ENCODE measurements at places on chromosomes 7 and 10. TPM values are rescaled to one million over a fixed set of nuclear protein-coding genes. Genes with fewer than 3 reads are reported as not detected.

RBP3 gene
- polyA plus RNA-seq = 0.03 TPM

SPDYE9 gene
- polyA plus RNA-seq = 0.30 TPM

- H3K36me3 ChIP-seq = peaks cover 10% of the 10 kb centered on the region
- no peak overlapping the region for H3K27ac ChIP-seq
- no peaks in the 10 kb centered on the region for H3K4me1 ChIP-seq
These were observed 28.9 kb downstream of the RAB11FIP2 start for GRCh38 chr10:118017850-118018249.

AKR1C3 gene
- 10.9 TPM for polyA plus RNA-seq

VAX1 gene
- polyA plus RNA-seq = not detected

PIP gene
- polyA plus RNA-seq = not detected

DNA sequence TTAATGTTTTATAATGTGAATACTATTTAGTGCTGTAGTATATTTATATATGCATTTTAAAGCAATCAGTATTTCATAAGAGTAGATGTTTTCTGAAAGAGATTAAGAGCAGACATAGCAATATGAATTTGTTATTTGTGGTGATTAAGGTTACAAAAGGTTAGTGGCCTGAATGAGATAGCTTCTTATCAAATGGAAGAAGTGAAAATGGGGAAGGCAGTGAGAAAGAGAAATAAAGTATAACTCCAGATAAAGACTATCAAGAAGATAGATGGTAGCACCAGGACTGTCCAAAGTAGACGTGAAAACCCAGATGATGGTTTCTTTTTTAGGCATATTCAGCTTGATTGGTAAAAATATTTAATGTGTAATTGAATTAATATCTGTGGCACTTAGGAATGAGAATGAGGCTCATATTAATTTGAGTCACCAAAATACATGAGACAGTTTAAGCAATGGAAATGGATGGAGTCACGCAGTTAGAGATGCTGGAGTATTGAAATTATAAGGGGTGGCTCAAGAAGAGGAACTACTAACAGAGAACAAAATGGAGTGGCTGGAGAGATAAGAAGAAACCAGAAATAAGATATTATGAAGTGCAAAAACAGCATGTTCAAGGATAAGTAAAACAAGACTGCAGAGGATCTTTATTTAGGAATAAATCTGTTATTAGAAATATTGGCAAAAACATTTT, 288.0 kb upstream of the SEMA3C start:
- no peaks in the 10 kb centered on the region for H3K36me3 ChIP-seq
- no peak overlapping the region for H3K4me3 ChIP-seq
- no peak for DNase-seq

- H3K36me3 ChIP-seq = peaks cover 18% of the 10 kb centered on the region
- no peak for DNase-seq
These were observed 8.8 kb downstream of the PPIF start for GRCh38 chr10:79356104-79356503.

GRCh38 chr10:22322641-22323160, 1.8 kb downstream of the BMI1 start:
- DNase-seq = no peak
- H3K4me1 ChIP-seq = peaks cover 2% of the 10 kb centered on the region
- H3K4me3 ChIP-seq = peak overlapping the region; percentile 93
- H3K36me3 ChIP-seq = no peaks in the 10 kb centered on the region
- no peaks in the 10 kb centered on the region for H3K27me3 ChIP-seq
- no peak overlapping the region for H3K27ac ChIP-seq

ABCC2 gene
- polyA plus RNA-seq = 5.6 TPM

- H3K27ac ChIP-seq = no peak overlapping the region
- H3K4me1 ChIP-seq = no peaks in the 10 kb centered on the region
- no peaks in the 10 kb centered on the region for H3K27me3 ChIP-seq
- no peak overlapping the region for H3K4me3 ChIP-seq
These were observed 3.2 kb upstream of the HUS1 start for GRCh38 chr7:47982610-47983009.

- H3K4me1 ChIP-seq = no peaks in the 10 kb centered on the region
- DNase-seq = no peak
These were observed 601.7 kb downstream of the ANKRD7 start for GRCh38 chr7:118826246-118826645.

GRCh38 chr7:120320218-120320961, 47.4 kb downstream of the KCND2 start:
- no peaks in the 10 kb centered on the region for H3K27me3 ChIP-seq
- DNase-seq = no peak
- H3K36me3 ChIP-seq = no peaks in the 10 kb centered on the region
- H3K4me3 ChIP-seq = no peak overlapping the region
- no peak overlapping the region for H3K27ac ChIP-seq

DNA sequence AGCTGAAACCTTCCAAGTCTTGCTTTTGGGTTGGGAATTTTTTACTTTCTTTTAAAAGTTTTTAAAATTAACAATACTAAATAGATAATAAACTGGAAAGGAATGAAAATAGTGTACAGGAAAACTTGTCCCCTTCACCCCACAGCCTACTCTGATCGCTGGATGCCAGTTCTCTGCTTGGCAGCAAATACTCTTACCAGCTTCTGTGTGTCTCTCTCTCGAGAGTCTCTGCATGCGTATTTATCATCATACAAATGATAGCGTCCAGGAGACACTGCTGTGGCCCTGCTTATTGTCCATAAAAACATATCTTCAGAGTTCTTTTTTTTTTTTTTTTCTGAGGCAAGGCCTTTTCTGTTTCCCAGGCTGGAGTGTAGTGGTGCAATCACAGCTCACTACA, 101.5 kb downstream of the CCNY start:
- H3K4me3 ChIP-seq = no peak overlapping the region
- H3K4me1 ChIP-seq = peaks cover 6% of the 10 kb centered on the region
- H3K36me3 ChIP-seq = no peaks in the 10 kb centered on the region
- H3K27ac ChIP-seq = no peak overlapping the region
- no peaks in the 10 kb centered on the region for H3K27me3 ChIP-seq

GRCh38 chr10:25934621-25935139, 651 bp downstream of the MYO3A start:
- H3K27me3 ChIP-seq = peaks cover 14% of the 10 kb centered on the region
- DNase-seq = peak; percentile 69
- no peaks in the 10 kb centered on the region for H3K4me1 ChIP-seq
- H3K36me3 ChIP-seq = no peaks in the 10 kb centered on the region
- H3K4me3 ChIP-seq = peak overlapping the region; percentile 35
- no peak overlapping the region for H3K27ac ChIP-seq

SLC39A12 gene
- polyA plus RNA-seq = 0.01 TPM

GRCh38 chr7:39130274-39130673, 152.6 kb downstream of the POU6F2 start:
- H3K4me1 ChIP-seq = no peaks in the 10 kb centered on the region
- H3K4me3 ChIP-seq = no peak overlapping the region
- H3K36me3 ChIP-seq = no peaks in the 10 kb centered on the region
- peak; percentile 67 for DNase-seq
- H3K27ac ChIP-seq = no peak overlapping the region
- no peaks in the 10 kb centered on the region for H3K27me3 ChIP-seq

DNA sequence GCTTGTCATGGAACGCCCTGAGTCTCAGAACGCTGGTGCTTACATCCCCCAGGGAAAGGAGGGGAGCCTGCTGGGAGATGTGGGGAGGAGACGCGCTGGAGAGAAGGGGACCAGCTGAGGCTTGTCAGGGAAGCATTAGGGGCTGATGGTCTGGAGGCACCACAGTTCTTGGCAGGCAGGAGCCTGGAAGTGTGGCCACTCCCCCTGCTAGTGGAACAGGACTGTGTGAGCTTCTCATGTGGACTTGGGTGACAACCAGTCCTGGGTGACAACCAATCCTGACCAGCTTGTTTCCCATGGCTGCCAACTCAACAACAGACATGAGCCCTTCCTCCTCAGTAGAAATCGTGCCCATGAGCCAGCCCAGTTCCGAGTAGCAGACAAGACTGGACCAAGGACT, 87.8 kb downstream of the SPDYE5 start:
- no peak overlapping the region for H3K27ac ChIP-seq
- H3K36me3 ChIP-seq = peaks cover 10% of the 10 kb centered on the region
- H3K4me3 ChIP-seq = no peak overlapping the region
- H3K27me3 ChIP-seq = no peaks in the 10 kb centered on the region
- no peak for DNase-seq

DNA sequence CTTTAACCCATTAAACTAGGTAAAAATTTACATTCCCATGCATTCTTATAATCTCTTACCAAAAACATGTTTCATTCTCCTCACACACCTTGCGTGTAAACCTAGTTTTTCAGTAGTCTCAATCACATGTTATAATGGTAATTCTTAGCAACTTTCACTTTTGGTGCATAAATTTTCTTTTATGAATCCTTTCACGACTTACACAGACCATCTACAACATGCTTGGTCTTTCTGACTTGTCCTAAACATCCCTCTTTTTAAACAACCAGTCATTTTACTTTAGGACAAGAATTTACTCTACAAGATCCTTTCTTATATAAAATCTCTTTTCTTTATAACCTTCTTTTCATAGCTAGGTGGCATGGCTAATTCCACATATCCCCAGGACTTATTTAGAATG, 25.8 kb downstream of the FBXL13 start:
- H3K36me3 ChIP-seq = no peaks in the 10 kb centered on the region
- no peak overlapping the region for H3K4me3 ChIP-seq
- DNase-seq = no peak

ATOH7 gene
- 0.93 TPM for polyA plus RNA-seq

- peak; percentile 57 for DNase-seq
- H3K27ac ChIP-seq = no peak overlapping the region
- H3K36me3 ChIP-seq = no peaks in the 10 kb centered on the region
- H3K4me1 ChIP-seq = peaks cover 7% of the 10 kb centered on the region
- H3K27me3 ChIP-seq = no peaks in the 10 kb centered on the region
These were observed 240.3 kb upstream of the KAT6B start for GRCh38 chr10:74586088-74586585.

- no peak for DNase-seq
- no peak overlapping the region for H3K27ac ChIP-seq
- no peaks in the 10 kb centered on the region for H3K36me3 ChIP-seq
- no peaks in the 10 kb centered on the region for H3K4me1 ChIP-seq
- no peaks in the 10 kb centered on the region for H3K27me3 ChIP-seq
These were observed 186.7 kb upstream of the SHH start for GRCh38 chr7:155998766-155999630.

TYW1B gene
- 2.5 TPM for polyA plus RNA-seq

MARVELD1 gene
- polyA plus RNA-seq = 16.4 TPM

SRGN gene
- polyA plus RNA-seq = 8.1 TPM

BAMBI gene
- 46.5 TPM for polyA plus RNA-seq

GRCh38 chr10:52027055-52027705, 286.9 kb upstream of the DKK1 start:
- no peaks in the 10 kb centered on the region for H3K27me3 ChIP-seq
- DNase-seq = no peak
- no peak overlapping the region for H3K4me3 ChIP-seq
- H3K36me3 ChIP-seq = no peaks in the 10 kb centered on the region
- no peaks in the 10 kb centered on the region for H3K4me1 ChIP-seq

DNA sequence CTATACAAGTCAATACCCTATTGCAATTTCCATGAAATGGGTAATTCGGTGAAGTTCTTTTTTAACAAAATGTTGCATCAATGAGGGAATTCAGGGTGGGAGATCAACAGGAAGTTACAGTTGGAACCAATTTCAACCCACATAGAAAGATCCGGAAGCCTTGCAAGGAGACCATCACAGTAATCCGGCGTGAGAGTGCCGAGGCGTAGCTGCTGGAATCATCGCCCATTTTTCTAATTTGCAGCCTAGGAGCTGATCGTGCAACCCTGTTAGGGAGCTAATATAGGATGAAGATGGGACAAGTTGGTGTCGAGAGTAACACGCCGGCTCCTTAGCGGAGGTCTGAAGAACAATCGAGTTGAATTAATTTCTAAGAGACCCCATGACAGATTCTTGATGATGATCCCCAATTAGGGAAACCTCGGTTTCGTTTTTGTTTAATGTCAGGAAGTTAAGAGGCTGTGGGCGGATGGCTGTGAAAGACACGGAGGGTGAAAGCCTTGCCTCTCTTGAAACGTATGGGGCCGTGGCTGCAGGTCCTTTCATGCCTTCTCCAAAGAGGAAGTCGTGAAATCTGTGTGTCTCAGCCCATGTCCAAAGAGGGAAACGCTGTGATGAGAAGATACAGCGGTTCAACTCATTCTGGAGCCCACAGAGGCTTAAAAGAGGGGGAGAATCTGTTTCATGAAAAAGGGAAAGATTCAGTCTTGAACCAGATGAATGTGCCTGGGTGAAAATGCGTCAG, 51.2 kb upstream of the CARD11 start:
- no peaks in the 10 kb centered on the region for H3K4me1 ChIP-seq
- no peaks in the 10 kb centered on the region for H3K36me3 ChIP-seq
- peak overlapping the region; percentile 71 for H3K27ac ChIP-seq
- H3K4me3 ChIP-seq = no peak overlapping the region
- DNase-seq = no peak

ANKRD61 gene
- polyA plus RNA-seq = 2.6 TPM

DNA sequence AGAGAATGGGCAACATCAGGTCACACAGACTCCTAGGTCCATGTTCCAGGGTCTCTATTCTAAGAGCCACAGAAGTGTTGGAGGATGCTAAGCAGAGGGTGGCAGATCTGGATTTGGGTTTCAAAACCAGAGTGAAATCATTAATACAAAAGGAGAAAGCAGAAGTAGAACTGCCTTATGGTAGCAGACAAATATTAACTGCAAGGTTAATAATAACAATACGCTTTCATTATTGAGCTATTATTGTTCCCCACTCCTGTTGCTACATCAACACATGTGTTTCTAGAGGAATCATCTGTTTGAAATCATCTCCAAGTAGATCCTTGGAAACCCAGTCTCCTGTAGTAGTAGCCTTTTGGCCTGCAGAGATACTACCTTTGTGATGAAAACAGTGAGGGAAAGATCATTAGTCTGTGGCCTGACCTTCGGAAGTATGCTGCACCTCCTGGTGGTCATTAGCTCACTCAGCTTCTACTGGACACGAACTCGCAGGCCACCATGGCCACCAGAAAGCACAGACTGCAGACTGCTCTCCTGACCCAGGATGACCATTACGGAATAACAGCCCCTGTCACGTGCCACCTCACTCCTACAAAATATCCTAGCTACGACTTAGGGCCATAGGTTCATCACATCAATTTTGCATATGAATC, 84.6 kb downstream of the XPNPEP1 start:
- no peaks in the 10 kb centered on the region for H3K27me3 ChIP-seq
- H3K4me1 ChIP-seq = no peaks in the 10 kb centered on the region
- no peak overlapping the region for H3K27ac ChIP-seq
- DNase-seq = no peak
- H3K4me3 ChIP-seq = no peak overlapping the region

GRCh38 chr7:17301471-17302456, 3.3 kb downstream of the AHR start:
- no peak overlapping the region for H3K27ac ChIP-seq
- no peaks in the 10 kb centered on the region for H3K36me3 ChIP-seq
- peaks cover 9% of the 10 kb centered on the region for H3K4me1 ChIP-seq
- peak; percentile 66 for DNase-seq
- no peak overlapping the region for H3K4me3 ChIP-seq

- no peaks in the 10 kb centered on the region for H3K36me3 ChIP-seq
- H3K27me3 ChIP-seq = no peaks in the 10 kb centered on the region
- no peaks in the 10 kb centered on the region for H3K4me1 ChIP-seq
- no peak for DNase-seq
- no peak overlapping the region for H3K4me3 ChIP-seq
These were observed 74.6 kb downstream of the WDFY4 start for GRCh38 chr10:48759113-48759901.

GRCh38 chr7:19869979-19870378, 96.6 kb upstream of the TMEM196 start:
- no peak overlapping the region for H3K27ac ChIP-seq
- no peak for DNase-seq
- no peaks in the 10 kb centered on the region for H3K4me1 ChIP-seq
- H3K4me3 ChIP-seq = no peak overlapping the region

- H3K27ac ChIP-seq = no peak overlapping the region
- DNase-seq = peak; percentile 5
- H3K4me3 ChIP-seq = no peak overlapping the region
- peaks cover 13% of the 10 kb centered on the region for H3K4me1 ChIP-seq
- no peaks in the 10 kb centered on the region for H3K36me3 ChIP-seq
These were observed 72.6 kb upstream of the TOMM7 start for GRCh38 chr7:22895140-22895827.

Data from small intestine (tissue), 16 donors.